Stimulated activated CD8-positive, alpha-beta memory T cell treated with anti-CD3 and anti-CD28 coated beads, Interleukin-15, amount 100 ng/mL, for 1 hour (primary cell): ENCODE measurements at places on chromosomes 1 and 21.
A peak's percentile ranks its signal among the peaks of the same experiment; 100 is the strongest.

- peak; percentile 53 for DNase-seq
Measured at GRCh38 chr1:40709100-40709801, 17.7 kb downstream of the NFYC start.

- DNase-seq: no peak
Measured at GRCh38 chr1:80894921-80895320, 905.8 kb upstream of the ADGRL2 start.

GRCh38 chr1:32791881-32792280, 25.3 kb downstream of the YARS1 start:
- DNase-seq: no peak

- DNase-seq: no peak
Measured at GRCh38 chr1:60145771-60146170, 72.2 kb upstream of the C1orf87 start.

- no peak for DNase-seq
Measured at GRCh38 chr1:224873434-224874369, 55.8 kb upstream of the DNAH14 start.
